Stimulated activated CD8-positive, alpha-beta memory T cell treated with anti-CD3 and anti-CD28 coated beads, Interleukin-4, amount 100 ng/mL, for 1 hour (primary cell): ENCODE measurements at places on chromosomes 2 and 18.

GRCh38 chr2:32502941-32503340, 124.9 kb upstream of the TTC27 start:
- no peak for DNase-seq

- DNase-seq: no peak
Observed at GRCh38 chr18:36446059-36446458, 148.5 kb downstream of the FHOD3 start.

DNA sequence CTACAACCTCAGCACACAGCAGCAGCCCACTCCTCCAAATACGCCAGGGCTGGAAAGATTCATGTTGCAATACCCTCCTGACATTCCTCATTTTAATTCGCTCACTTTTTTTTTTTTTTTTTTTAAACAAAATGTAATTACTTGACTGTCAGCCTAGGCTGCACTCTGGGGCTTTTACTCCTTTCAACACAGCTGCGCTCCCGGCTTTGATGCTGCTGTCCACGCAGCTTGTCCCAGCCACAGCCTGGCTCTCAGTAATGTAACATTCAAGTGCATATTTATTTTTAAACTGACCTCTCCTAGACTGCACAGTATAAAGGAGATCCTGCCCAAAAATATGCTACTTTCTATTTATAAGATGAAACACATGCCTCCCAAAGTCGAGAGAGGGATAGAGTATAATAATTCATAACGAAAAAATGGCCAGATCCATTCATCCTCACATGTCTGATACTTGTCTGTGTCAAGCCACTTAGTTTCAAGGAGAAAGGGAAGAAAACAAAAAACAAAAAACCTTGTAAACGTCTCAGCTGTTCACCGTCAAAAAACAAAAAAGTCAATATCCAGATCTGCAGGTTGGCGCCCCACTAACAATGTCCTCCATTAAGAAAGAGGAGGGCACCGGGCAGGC, 949 bp downstream of the CDC42EP3 start:
- DNase-seq: no peak

DNA sequence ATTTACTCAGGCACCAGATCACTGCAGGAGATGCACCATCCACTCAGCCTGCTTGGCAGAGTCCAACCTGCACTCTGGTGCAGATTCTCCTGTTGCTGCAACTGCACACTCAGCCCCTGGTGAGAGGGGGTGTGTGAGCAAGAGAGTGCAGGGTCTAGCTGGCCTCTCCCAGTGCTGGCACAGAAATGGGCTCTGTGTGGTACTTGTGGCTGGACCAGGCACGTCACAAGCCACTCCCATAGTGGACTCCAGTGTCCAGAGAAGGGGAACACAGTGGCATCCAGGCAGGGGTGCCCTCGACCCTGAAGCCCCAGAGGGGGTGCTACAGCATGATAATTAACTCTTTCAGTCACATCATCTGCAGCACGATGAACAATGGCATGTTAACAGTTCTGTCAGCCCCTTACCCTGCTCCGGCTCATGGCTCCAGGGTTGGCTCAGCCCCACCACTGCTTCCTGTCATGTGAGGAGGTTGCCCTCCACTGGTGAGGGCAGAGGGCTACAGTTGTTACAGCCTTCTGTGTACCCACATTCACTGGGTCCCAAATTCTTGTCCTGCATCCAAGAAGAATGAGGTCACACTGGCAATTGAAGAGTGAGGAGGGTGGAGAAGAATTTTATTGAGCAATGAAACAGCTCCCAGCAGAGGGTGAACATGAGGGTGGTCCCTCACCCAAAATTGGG, 135.7 kb downstream of the EVA1A start:
- no peak for DNase-seq

- no peak for DNase-seq
Observed at GRCh38 chr18:76339246-76339620, 155.8 kb downstream of the ZNF516 start.
